ENCODE measurements at places on chromosomes 4 and X. TPM values are rescaled to one million over a fixed set of nuclear protein-coding genes. Genes with fewer than 3 reads are reported as not detected.

- H3K4me3 ChIP-seq: peak overlapping the region; percentile 35
- peak; percentile 54 for DNase-seq
- H3K27ac ChIP-seq: peak overlapping the region; percentile 87
- no peaks in the 10 kb centered on the region for H3K36me3 ChIP-seq
- H3K27me3 ChIP-seq: no peaks in the 10 kb centered on the region
- peaks cover 17% of the 10 kb centered on the region for H3K4me1 ChIP-seq
Observed at GRCh38 chr4:41613386-41613785, 75.4 kb downstream of the LIMCH1 start.

DNA sequence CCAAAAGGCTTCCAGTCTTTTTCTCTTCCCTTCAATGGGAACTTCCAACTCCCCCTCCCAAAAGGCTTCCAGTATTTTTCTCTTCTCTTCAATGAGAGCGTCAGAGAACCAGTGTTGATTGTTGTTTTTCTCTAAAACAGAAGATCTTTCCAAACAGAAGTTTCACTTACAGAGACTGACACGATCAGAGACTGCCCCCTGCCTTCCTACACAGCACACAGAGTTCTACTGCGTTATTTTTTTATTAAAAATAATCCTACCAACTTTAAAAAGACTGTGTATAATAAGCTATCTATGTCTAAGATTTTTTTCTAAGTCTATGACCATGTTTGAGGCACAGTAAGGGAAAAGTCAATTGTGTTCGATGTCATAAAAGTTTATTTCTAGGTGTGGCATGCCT, 3.5 kb upstream of the HTR2C start:
- H3K4me1 ChIP-seq: no peaks in the 10 kb centered on the region
- no peak overlapping the region for H3K27ac ChIP-seq

DNA sequence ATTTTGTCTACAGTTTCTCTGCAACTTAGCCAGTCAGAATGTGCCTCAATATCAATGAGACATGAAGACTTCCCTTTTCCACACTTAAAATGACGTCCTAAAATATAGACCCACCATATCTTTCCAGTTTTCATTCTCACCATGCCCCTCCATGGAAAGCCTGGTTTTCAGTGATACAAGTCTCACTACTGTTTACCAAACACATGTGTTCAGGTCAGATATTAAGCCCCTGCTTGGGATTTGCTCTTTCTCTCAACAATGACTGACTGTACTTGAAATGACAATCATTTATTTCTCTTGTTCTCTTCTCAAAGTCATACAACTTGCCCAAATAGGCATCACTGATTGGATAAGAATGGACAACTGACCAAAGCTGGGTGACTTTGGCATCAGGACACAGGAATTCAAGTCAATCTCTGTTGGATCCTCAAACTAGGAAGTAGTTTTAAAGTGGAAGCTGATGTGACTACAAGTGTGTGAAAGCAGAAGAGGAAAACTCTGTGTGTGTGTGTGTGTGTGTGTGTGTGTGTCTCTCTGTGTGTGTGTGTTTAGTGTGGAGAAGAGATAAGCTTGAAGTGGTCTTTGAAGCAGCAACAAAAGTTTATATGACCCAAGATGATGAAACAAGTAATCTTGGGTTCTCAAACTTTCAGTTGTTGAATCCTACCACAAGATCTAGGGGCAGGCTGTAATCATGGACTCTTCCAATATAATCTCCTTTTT, 217.4 kb upstream of the FGF13 start:
- no peaks in the 10 kb centered on the region for H3K27me3 ChIP-seq
- DNase-seq: no peak
- no peaks in the 10 kb centered on the region for H3K36me3 ChIP-seq
- no peaks in the 10 kb centered on the region for H3K4me1 ChIP-seq
- no peak overlapping the region for H3K27ac ChIP-seq

GRCh38 chrX:107562482-107562881, 65.8 kb upstream of the PRPS1 start:
- DNase-seq: no peak
- peaks cover 34% of the 10 kb centered on the region for H3K27me3 ChIP-seq
- no peak overlapping the region for H3K27ac ChIP-seq
- no peaks in the 10 kb centered on the region for H3K36me3 ChIP-seq

DNA sequence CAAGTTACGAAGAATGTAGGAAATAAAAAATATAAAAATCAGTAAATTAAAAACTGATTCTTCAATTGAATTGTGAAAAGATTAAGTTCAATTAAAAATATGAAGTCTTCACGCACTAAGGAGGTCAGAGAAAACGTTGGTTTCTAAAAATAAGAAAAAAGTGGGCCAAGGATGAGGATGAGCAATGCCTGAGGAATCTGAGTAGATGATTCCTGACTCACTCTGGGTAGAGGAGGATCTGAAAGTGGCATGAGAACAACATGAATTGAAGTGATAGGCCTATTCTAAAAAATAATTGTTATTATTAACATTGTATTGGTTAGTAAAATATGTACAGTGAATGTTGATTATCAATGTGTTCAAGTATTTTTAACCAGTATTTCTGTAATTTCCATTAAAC, 444.2 kb downstream of the GRIA2 start:
- no peaks in the 10 kb centered on the region for H3K27me3 ChIP-seq
- H3K27ac ChIP-seq: no peak overlapping the region
- H3K4me3 ChIP-seq: no peak overlapping the region
- H3K36me3 ChIP-seq: no peaks in the 10 kb centered on the region

GRCh38 chrX:16892504-16893362, 22.6 kb upstream of the RBBP7 start:
- no peak overlapping the region for H3K4me3 ChIP-seq
- H3K27ac ChIP-seq: no peak overlapping the region
- peaks cover 49% of the 10 kb centered on the region for H3K27me3 ChIP-seq
- peaks cover 2% of the 10 kb centered on the region for H3K4me1 ChIP-seq

- H3K27me3 ChIP-seq: no peaks in the 10 kb centered on the region
- no peak overlapping the region for H3K27ac ChIP-seq
- no peak overlapping the region for H3K4me3 ChIP-seq
- H3K36me3 ChIP-seq: no peaks in the 10 kb centered on the region
- no peak for DNase-seq
- no peaks in the 10 kb centered on the region for H3K4me1 ChIP-seq
Observed at GRCh38 chr4:116665716-116666115, 419.7 kb downstream of the TRAM1L1 start.

DNA sequence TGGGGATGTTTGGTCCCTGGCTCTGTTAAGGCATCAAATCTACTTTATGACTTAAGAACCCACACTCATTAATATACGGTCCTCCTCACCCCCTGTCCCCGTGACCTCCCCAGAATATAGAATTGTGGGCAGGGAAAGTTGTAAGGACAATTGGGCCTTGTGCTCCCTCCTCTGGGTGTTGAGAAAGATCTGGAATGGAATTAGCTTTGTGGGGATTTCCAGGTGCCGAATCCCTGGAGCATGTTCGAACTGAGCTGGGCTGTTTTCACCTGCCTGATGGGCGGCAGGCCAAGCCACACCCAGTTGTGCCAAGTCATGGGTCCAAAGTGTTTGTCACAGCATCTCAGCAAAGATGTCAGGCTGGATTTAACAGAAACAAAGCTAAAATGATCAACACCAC, 349.3 kb upstream of the KLF3 start:
- no peaks in the 10 kb centered on the region for H3K36me3 ChIP-seq
- no peak for DNase-seq
- H3K27ac ChIP-seq: no peak overlapping the region
- peaks cover 35% of the 10 kb centered on the region for H3K4me1 ChIP-seq

DNA sequence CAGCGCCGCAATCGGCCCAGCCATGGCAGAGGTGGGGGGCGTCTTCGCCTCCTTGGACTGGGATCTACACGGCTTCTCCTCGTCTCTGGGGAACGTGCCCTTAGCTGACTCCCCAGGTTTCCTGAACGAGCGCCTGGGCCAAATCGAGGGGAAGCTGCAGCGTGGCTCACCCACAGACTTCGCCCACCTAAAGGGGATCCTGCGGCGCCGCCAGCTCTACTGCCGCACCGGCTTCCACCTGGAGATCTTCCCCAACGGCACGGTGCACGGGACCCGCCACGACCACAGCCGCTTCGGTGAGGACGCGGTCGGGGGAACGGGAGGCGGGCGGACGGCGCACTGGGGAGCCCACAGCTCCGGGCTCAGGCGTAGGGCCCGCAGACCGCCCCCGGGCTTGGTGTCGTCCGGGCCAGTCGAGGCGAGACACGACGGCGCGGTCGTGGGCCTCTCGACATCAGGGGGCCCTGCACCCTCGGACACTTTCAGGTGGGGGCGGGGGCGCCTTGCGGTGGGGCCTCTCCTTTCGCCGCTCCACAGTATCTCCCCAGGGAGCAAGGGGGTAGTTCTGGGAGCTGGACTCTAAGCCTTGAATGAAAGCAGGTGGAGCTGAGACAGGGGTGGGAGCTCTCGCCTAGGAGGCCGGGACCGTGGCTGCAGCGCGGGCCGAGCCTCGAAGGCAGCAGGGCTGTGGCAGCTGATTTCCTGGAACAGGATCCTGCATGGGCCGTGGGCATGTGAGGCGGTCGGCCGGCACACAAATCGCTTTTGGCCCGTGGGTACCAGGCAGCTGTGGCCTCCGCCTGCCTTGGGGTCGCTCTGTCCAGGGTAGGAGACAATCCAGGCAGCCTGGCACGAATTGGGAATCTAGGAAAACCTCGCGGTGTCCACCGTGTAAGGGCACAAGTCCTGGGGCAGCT, 722 bp downstream of the FGF16 start:
- peak overlapping the region; percentile 84 for H3K27ac ChIP-seq
- H3K4me3 ChIP-seq: peak overlapping the region; percentile 50
- peaks cover 25% of the 10 kb centered on the region for H3K27me3 ChIP-seq
- no peaks in the 10 kb centered on the region for H3K36me3 ChIP-seq
- H3K4me1 ChIP-seq: peaks cover 26% of the 10 kb centered on the region
- DNase-seq: peak; percentile 29

- H3K4me3 ChIP-seq: no peak overlapping the region
- no peaks in the 10 kb centered on the region for H3K36me3 ChIP-seq
- no peak overlapping the region for H3K27ac ChIP-seq
- no peaks in the 10 kb centered on the region for H3K27me3 ChIP-seq
- no peak for DNase-seq
Observed at GRCh38 chr4:105603158-105603557, 50.7 kb downstream of the ARHGEF38 start.

DNA sequence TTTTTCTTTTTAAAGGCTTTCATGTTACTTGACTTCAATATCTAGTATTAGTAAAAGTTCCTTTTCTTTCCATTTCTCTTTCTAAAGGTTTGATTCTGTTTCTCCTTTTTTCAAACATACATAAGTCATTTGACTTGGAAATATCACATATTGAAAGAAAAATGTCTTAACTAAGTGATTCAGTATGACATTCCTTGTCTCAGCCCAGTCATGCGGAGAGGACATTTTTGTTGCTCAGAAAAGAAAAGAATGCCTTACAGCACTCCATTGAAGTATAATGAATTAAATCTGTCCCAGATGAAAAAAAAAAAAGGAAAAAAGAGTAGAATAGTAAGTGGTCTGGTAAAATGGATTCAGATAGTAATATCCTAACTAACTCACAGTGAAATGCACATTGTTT, 466.1 kb downstream of the ADGRL3 start:
- no peak overlapping the region for H3K27ac ChIP-seq
- no peak overlapping the region for H3K4me3 ChIP-seq
- H3K27me3 ChIP-seq: no peaks in the 10 kb centered on the region
- H3K36me3 ChIP-seq: no peaks in the 10 kb centered on the region
- peak; percentile 73 for DNase-seq

DNA sequence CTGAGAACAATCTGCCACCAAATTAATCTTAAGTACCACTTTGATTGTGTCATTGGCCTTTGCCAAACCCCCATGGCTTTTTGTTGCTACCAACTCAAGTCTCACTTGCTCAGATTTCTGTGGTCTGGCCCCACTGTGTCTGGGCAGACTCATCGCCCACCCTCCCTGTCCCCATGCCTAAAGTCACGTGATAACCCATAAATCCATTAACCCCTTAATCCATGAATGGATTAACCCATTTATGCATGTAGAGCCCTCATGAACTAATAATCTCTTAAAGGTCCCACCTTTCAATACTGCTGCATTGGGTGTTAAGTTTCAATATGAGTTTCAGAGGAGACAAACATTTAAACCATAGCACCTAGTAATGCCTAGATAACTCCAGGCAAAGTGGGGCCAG, 78.5 kb upstream of the BLTP1 start:
- no peak overlapping the region for H3K4me3 ChIP-seq
- H3K36me3 ChIP-seq: no peaks in the 10 kb centered on the region
- DNase-seq: no peak
- H3K27me3 ChIP-seq: no peaks in the 10 kb centered on the region
- H3K4me1 ChIP-seq: no peaks in the 10 kb centered on the region
- no peak overlapping the region for H3K27ac ChIP-seq

- DNase-seq: no peak
- H3K27ac ChIP-seq: no peak overlapping the region
- H3K4me3 ChIP-seq: no peak overlapping the region
- H3K4me1 ChIP-seq: peaks cover 18% of the 10 kb centered on the region
- H3K27me3 ChIP-seq: peaks cover 23% of the 10 kb centered on the region
Observed at GRCh38 chrX:40260146-40260747, 162.5 kb upstream of the BCOR start.

DNA sequence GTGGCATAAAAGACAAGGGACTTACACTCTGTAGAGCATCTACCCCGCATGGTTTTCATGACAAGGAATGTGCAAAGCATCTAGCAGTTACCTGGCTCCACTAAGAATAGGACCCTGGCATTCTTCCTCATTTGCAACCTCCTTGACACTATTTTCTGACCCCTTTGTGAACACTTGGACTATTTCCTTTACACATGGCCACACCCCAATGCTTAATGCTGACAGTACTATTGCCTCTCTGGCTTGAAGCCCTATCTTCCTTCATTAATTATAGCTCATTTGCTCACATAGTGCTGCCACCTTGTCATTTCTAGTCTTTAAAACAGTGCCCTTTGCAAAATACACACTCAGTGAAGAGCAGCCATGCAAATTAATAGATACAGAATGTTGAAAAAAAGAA, 226.3 kb upstream of the VCX3A start:
- H3K4me3 ChIP-seq: no peak overlapping the region
- peaks cover 4% of the 10 kb centered on the region for H3K27me3 ChIP-seq
- H3K36me3 ChIP-seq: no peaks in the 10 kb centered on the region
- H3K4me1 ChIP-seq: no peaks in the 10 kb centered on the region

DNA sequence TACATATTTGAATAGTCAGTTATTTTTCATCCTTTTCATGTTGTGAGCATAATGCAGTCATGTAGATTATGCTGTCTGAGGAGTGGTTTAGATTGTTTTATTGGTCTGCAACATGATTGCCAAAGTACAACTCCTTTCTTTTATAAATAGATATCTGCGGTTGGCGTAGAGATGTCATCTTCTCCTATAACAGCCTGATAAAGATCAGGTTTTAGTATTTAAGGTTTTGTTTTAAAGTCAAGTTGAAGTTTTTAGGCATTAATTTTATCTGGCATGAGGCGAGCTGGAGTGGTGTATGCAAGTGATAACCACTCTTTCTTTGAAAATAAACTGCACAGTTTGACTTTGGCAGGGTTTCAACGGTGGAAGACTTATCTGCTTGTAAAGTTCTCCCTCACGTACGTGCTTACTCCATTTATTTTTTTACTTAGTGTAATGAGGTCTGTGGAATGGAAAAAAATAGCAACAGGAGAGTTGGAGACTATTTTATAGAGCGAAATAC, 126.3 kb downstream of the FBXO8 start:
- H3K4me1 ChIP-seq: no peaks in the 10 kb centered on the region
- H3K4me3 ChIP-seq: no peak overlapping the region
- H3K27ac ChIP-seq: no peak overlapping the region

- peak overlapping the region; percentile 64 for H3K4me3 ChIP-seq
- DNase-seq: peak; percentile 69
- peaks cover 2% of the 10 kb centered on the region for H3K4me1 ChIP-seq
- peaks cover 10% of the 10 kb centered on the region for H3K27me3 ChIP-seq
Observed at GRCh38 chrX:107629540-107629909, 1.2 kb downstream of the PRPS1 start.

GRCh38 chrX:10404436-10404835, 215.9 kb downstream of the MID1 start:
- peaks cover 4% of the 10 kb centered on the region for H3K27me3 ChIP-seq
- H3K36me3 ChIP-seq: no peaks in the 10 kb centered on the region

CCKAR gene
- not detected for total RNA-seq

MAGT1 gene
- 47.8 TPM for total RNA-seq

AFM gene
- not detected for total RNA-seq

FAM53A gene
- 1.6 TPM for total RNA-seq

ADRA2C gene
- 3.3 TPM for total RNA-seq

RBMXL3 gene
- total RNA-seq: not detected

All from muscle of leg (tissue), 16 donors.